Stimulated activated CD4-positive, alpha-beta T cell treated with anti-CD3 and anti-CD28 coated beads, Interleukin-2, amount 100 ng/mL, for 24 hours (primary cell): ENCODE measurements at places on chromosomes 4 and X.

DNA sequence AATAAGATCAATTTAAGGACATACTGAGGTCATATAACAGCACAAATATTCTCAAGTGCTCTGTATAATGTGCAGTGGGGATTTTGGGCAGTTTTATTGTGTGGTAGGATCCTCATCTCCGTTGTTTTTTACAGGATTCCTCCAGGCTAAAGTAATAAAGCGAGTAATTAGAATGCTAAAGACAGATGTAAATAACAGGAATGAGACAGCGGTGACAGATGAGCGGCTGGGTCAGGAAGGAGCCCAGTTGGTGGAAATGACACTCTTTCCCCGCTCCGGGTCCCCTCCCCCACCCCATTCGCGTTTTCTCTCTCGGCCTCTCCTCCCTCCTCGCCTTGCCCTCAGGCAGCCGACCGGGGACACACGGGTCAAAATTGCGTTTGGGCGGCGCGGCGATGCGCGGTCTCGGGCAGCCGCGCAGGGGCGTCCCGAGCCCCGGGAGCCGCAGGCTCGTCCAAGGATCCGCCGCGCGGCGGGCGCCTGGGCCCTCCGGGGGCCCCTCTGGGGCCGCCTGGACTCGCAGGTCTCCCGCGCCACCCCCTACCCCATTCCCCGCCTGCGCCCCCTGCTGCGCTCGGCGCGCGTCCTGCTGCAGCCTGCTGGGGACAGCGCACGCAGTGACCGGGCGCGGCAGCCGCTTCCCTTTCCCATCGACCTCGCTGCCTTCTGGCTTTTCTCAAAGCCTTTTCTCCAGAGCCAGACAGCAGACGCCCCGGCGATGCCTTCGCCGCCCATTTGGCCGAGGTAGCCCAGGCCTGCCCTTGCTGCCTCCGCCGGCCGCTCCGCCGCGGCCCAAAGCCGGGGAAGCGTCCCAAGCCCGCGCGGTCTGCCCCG, 16.2 kb downstream of the POU4F2 start:
- no peak for DNase-seq

- DNase-seq, result no peak
These were observed 157.2 kb upstream of the EMCN start for GRCh38 chr4:100674976-100675375.

GRCh38 chrX:47247206-47247998, 14.6 kb downstream of the USP11 start:
- DNase-seq, result no peak

DNA sequence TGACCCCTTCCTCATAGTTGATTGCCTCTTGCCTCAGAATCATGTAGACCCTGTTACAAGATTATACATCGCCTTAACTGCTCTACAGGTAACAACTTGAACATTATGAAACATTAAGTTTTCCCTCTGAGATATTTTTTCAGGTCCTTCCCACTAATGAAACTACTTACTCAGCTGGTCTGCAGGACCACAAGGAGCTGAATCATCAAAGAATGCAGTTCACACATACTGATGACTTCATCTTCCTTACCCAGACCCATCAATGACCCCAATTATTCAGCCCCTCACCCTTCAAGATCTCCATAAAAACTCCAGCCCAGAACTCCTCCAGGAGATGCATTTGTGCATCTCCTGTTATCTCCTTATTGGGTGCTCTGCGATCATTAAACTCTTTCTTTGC, 720.9 kb downstream of the RAPGEF2 start:
- DNase-seq, result no peak

GRCh38 chrX:108091878-108092291, 307 bp downstream of the ATG4A start:
- DNase-seq, result no peak

- no peak for DNase-seq
These were observed 24.2 kb upstream of the VSIG1 start for GRCh38 chrX:108020631-108021030.

GRCh38 chrX:97529536-97530200, 646.0 kb downstream of the RPA4 start:
- DNase-seq, result no peak

DNA sequence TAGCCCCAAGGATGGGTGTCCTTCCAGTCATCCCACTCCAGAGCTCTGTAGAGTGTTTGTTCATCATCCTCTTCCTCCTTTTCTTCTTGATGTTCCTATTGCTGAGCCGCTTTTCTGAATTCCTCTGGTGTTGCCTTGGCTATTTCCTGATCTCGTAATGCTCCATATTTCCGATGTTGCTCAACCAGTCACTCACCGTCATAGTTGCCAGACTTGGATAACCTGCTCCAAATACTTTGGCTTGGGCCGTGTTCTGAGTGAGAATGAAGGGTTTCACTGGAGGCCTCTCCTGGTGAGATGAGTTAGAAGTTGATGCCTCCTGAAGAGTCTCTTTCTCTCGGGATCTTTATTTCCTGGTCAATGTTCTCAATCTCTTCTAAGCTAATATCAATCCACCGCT, 27.8 kb upstream of the HNRNPD start:
- DNase-seq, result no peak

- no peak for DNase-seq
These were observed 30.1 kb downstream of the PDE5A start for GRCh38 chr4:119598521-119598920.

- DNase-seq, result no peak
These were observed 337.7 kb downstream of the BMPR1B start for GRCh38 chr4:95095348-95095974.

DNA sequence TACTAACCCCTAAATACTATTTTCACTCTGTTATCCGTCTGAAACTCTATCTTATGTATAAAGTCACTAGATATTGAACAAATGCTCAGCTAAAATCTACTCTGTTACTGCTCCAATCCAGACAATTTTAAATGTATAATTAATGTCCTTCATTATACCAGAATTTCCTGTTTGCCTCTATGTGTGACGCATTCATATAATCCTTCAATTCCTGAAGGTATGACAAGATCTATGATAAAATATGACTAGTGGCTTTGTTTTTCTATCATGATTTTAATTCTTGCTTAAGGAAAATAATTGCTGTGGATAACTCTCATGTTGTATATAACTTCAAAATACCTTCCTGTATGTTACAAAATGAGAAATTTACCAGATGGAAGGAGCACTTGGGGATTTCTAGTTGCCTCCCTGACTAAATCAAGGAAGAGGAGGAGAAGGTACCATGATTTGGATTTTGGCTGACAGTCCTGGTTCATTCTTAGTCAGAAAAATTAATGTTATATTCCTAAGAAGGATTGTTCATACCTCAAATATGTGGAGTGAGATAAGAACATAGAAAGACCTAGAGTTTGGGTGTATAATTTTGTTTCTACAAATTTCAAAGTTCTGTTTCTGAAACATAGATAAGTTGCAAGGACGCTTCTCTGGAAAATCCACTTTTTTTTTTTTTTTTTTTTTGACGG, 4.9 kb downstream of the CXCL6 start:
- DNase-seq, result no peak

DNA sequence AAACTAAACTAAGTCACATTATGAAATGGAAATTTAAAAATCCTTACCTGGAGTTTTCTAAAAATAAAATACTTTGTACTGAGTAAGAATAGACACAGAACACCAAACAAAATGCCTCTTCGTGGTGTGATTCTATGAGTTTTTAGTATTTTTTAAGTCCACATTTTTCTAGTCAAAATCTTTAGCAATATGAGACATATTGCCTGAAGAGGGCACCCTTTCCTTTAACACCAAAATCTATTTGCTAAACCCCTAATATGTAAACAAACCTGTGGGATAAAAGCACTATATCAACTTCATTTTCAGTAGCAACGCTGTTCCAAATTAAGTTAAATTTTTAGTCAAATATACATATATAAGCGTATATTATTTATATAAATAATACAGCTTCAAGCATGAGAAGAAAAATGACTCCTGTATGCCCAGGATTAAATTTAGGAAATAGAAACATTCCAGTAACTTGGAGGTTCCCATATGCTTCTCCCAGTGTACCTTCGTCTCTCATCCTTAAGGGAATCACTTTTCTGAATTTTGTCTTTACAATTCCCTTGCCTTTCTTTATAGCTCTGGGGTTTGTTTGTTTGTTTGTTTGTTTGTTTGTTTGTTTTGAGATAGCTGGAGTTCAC, 23.0 kb upstream of the PGM2 start:
- DNase-seq, result no peak

DNA sequence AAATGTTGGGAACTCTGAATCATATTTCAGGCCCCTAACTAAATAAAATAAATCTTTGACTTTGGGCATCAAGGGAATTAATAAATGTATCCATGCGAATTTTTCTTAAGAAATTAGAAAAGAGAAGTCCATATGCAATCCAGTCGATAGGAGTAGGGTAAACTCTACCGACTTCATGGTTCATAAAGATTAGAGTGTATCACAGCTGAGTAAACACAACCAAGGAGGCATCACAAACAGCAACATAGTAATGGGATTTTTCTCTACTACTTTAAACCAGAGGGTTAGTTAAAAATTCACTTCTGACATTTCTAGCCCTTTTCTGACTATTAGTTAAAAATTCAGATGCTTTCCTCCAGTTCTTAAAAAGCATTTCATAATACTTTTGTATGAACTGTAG, 19.9 kb downstream of the SEPTIN11 start:
- DNase-seq, result no peak

- DNase-seq, result no peak
These were observed 7.5 kb upstream of the GPC3 start for GRCh38 chrX:133992882-133993281.

- no peak for DNase-seq
These were observed 172.9 kb downstream of the PRDM5 start for GRCh38 chr4:120749445-120750151.

- no peak for DNase-seq
These were observed at the start of gene USP11 for GRCh38 chrX:47232803-47233332. TSS of gene USP11 (plus strand) at chrX:47233009. CDS start at chrX:47233044, 35 bp downstream.

GRCh38 chr4:53116954-53117353, 248.9 kb downstream of the SCFD2 start:
- DNase-seq, result no peak

DNA sequence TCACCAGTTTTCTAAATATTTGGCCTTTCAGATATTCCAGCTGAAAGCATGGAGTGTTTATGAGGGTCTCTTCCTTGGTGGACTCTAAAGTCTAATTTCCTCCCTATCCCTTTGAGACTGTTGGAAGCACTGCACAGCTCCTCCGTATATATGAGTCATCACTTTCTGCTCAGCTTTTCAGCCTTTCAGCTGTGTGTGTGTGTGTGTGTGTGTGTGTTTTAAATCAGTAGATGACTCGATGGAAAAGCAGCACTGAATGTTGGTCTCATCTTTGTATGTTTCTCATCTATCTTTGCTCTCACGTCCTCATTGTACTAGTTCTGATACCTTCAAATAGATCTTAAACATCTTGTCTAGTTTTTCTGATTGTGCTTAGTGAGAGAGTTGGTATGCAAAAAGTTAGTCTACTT, 81.6 kb downstream of the ZFX start:
- DNase-seq, result no peak

GRCh38 chr4:61501812-61502211, 301.7 kb downstream of the ADGRL3 start:
- DNase-seq, result no peak

DNA sequence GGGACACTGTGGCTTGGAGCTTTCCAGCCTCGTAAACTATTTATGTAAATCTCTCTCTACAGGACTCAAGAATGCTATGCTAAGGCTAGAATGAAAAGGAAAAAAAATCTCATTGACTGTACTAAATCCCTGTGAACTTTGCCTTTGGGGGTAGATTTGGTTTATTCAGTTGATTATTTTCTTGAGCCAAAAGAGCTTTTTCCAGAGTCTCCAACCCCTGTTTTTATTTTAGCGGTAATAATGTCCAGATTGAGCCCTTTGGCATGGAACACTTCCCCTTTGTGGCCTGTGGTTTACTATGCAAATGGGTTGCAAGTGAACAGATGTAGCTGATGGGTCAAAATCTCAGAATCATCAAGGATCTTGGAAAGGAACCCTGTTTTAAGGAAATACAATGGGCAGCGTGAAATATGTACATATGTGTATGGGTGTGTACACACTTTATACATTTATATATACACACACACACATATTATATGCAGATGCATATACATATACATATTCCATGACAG, 72.9 kb downstream of the FAM9B start:
- no peak for DNase-seq

- no peak for DNase-seq
These were observed 6.1 kb downstream of the ACOX3 start for GRCh38 chr4:8434251-8435073.
